ENCODE measurements at places on chromosomes 3 and 15.
A peak's percentile ranks its signal among the peaks of the same experiment; 100 is the strongest.

DNA sequence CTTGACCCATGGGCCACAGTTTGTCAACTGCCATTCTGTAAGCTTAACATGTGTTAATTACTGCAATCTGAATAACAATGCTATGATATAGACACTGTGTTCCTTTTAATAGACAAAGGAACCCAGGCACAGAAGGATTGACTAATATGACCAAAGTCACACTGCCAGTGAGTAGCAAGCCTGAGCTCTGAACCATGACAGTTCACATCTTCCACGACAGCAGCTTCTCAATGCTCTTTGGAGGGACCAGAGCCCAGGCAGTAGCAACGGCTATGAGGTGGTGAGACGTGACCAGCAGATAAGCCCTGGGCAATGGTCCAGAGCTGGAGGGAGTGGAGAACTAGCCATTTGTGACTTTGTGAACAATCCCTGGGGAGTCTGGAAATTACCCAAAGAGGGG lies 19.4 kb downstream of the CA12 start:
- H3K27me3 ChIP-seq: no peaks in the 10 kb centered on the region
- H3K4me3 ChIP-seq: no peak overlapping the region
- H3K27ac ChIP-seq: no peak overlapping the region
- no peak for DNase-seq
- H3K36me3 ChIP-seq: no peaks in the 10 kb centered on the region
- no peaks in the 10 kb centered on the region for H3K4me1 ChIP-seq

- no peaks in the 10 kb centered on the region for H3K4me1 ChIP-seq
- DNase-seq: no peak
- H3K27me3 ChIP-seq: no peaks in the 10 kb centered on the region
- H3K27ac ChIP-seq: no peak overlapping the region
- no peaks in the 10 kb centered on the region for H3K36me3 ChIP-seq
Measured at GRCh38 chr3:64970634-64971033, 282.8 kb upstream of the ADAMTS9 start.

GRCh38 chr3:87627316-87627715 lies 350.9 kb upstream of the POU1F1 start:
- no peak for DNase-seq
- H3K27ac ChIP-seq: no peak overlapping the region

DNA sequence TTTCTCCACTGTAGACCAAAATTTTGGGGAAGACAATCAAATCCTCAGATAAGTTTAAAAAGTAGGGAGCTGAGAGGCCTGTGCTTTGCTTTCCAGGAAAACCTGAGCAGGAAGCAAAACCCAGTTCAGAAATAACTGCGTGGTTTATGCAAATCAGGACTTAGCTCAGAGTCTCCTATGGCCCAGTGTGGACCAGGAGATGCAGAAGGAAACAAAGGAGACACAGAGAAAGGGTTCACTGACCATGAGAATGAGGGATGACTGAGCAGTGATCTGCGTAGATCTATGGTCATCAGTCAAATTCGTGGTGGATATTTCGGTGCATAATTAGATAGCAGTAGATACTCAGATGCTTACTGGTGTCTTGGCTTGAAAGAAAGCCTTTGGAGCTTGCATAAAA lies 196.6 kb downstream of the TPRG1 start:
- H3K27ac ChIP-seq: no peak overlapping the region
- H3K4me3 ChIP-seq: no peak overlapping the region
- peaks cover 5% of the 10 kb centered on the region for H3K4me1 ChIP-seq
- no peaks in the 10 kb centered on the region for H3K27me3 ChIP-seq
- no peaks in the 10 kb centered on the region for H3K36me3 ChIP-seq

DNA sequence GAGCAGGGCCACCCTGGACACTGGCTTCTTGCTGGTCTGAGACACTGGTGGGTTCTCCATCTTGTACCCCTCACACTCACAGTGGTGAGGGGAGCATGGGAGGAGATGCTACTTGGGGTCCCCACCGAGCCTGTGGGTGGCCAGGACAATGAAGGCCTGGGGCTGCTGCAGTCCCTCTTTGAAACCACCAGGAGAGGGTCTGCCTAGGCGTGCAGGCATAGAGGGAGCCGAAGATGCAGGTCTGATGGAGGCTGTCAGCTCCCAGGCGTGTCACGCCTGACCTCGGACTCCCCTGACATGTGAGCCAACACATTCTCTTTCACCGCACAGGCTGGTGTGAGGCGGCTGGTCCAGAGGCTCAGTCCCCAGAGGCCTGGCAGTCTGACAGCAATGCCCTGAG lies 39.1 kb downstream of the NIPA2 start:
- H3K4me1 ChIP-seq: no peaks in the 10 kb centered on the region
- H3K27me3 ChIP-seq: no peaks in the 10 kb centered on the region
- no peak overlapping the region for H3K4me3 ChIP-seq
- DNase-seq: no peak
- H3K27ac ChIP-seq: no peak overlapping the region

GRCh38 chr3:150064971-150065370 lies 94.3 kb upstream of the PFN2 start:
- no peak overlapping the region for H3K27ac ChIP-seq
- H3K4me1 ChIP-seq: no peaks in the 10 kb centered on the region

- no peaks in the 10 kb centered on the region for H3K27me3 ChIP-seq
- no peak overlapping the region for H3K27ac ChIP-seq
- no peaks in the 10 kb centered on the region for H3K36me3 ChIP-seq
- H3K4me1 ChIP-seq: no peaks in the 10 kb centered on the region
- no peak overlapping the region for H3K4me3 ChIP-seq
Measured at GRCh38 chr3:155753038-155753639, 8.3 kb upstream of the PLCH1 start.

- no peak overlapping the region for H3K4me3 ChIP-seq
- no peaks in the 10 kb centered on the region for H3K36me3 ChIP-seq
- no peaks in the 10 kb centered on the region for H3K27me3 ChIP-seq
- H3K4me1 ChIP-seq: peaks cover 5% of the 10 kb centered on the region
Measured at GRCh38 chr3:69276884-69277283, 109.0 kb downstream of the FRMD4B start.

GRCh38 chr15:66730168-66731021 lies 28.4 kb downstream of the SMAD6 start:
- no peaks in the 10 kb centered on the region for H3K27me3 ChIP-seq
- no peaks in the 10 kb centered on the region for H3K4me1 ChIP-seq
- H3K4me3 ChIP-seq: no peak overlapping the region

DNA sequence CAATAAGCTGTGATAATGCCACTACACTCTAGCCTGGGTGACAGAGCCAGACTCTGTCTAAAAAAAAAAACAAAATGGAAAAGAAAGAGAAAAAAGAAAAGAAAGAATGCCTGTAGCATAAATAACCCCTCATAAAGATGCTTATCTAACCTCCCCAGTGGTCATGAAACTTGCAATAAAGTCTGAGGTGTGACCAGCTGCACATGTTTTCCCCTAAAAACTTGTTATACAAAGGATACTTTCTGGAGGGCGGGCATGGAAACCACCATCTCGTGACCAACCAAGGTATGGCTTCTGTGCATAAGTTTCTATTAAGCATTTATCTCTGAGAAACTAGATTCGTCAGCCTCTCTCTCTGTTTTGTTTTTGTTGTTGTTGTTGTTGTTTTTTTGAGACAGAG lies 21.8 kb downstream of the CCDC32 start:
- H3K36me3 ChIP-seq: no peaks in the 10 kb centered on the region
- peak overlapping the region; percentile 91 for H3K27ac ChIP-seq
- no peak overlapping the region for H3K4me3 ChIP-seq
- peak; percentile 80 for DNase-seq
- H3K4me1 ChIP-seq: peaks cover 63% of the 10 kb centered on the region

DNA sequence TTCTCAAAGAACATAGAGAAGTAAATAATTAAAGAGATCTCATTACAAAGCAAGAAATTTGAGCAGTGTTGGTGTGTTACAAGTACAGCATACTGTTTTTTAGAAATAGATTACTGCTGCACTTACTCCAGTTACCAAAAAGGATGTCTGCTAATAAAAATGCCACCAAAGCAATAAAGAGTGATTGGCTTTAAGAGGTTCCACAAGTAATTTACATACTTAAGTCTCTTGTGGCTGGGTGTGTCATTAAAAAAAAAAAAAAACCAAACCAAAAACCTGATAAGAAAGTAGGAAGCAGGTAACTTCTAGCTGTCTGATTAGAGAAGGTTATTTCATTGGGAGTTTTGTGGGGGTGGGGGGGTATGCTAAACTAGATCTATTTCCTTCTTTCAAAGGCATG lies 15.2 kb downstream of the RAB11A start:
- H3K4me1 ChIP-seq: 0 out of 2 replicates have a peak, but pooled peaks cover 14% of the 10 kb centered on the region
- H3K36me3 ChIP-seq: peaks cover 6% of the 10 kb centered on the region
- H3K27me3 ChIP-seq: no peaks in the 10 kb centered on the region
- DNase-seq: no peak

DNA sequence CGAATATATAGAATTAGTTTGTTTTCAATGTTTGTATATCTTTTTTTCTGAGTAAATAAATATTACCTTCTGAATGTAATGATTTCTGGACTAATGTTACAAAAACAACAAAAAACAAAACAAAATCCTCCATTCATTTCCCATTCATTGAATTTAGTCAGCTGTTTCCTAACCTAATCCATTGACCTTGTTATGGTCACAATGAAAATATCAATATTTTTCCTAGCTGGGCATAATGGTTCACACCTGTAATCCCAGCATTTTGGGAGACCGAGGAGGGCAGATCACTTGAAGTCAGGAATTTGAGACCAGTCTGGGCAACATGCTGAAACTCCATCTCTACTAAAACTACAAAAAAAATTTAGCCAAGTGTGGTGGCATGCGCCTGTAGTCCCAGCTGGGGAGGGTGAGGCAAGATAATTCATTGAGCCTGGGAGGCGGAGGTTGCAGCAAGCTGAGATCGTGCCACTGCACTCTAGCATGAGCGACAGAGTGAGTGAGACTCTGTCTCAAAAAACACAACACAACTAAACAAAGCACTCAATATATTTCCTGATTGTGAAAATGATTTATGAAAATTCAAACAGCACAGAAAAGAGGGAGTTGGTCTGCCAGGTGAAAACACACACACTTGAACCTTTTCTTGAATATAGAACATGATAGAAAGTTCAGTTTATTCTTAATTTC lies 23.0 kb upstream of the PLSCR4 start:
- H3K36me3 ChIP-seq: no peaks in the 10 kb centered on the region
- no peak overlapping the region for H3K27ac ChIP-seq
- H3K27me3 ChIP-seq: no peaks in the 10 kb centered on the region
- no peaks in the 10 kb centered on the region for H3K4me1 ChIP-seq

DNA sequence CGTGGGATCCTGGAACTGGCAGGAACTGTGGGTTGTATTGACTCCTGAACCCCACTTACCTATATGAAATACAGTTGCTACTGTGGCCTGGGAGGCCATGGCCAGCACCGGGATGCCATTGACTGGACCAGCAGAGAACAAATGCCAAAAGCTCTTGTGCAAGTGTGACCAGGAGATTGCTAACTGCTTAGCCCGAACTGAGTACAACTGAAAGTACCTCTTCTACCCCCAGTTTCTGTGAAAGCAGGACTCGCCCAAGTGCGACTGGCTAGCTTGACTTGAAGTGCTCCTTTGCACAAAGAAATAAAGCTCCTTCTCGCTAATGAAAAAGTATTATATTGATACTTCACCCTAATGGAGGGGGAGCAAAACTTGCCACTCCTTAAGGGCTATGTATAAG lies 101.3 kb upstream of the ATP11B start:
- no peaks in the 10 kb centered on the region for H3K27me3 ChIP-seq
- no peak overlapping the region for H3K4me3 ChIP-seq
- H3K36me3 ChIP-seq: no peaks in the 10 kb centered on the region

- H3K4me1 ChIP-seq: no peaks in the 10 kb centered on the region
- no peak overlapping the region for H3K4me3 ChIP-seq
- DNase-seq: no peak
- H3K36me3 ChIP-seq: no peaks in the 10 kb centered on the region
- H3K27me3 ChIP-seq: 0 out of 2 replicates have a peak, but pooled peaks cover 3% of the 10 kb centered on the region
- H3K27ac ChIP-seq: no peak overlapping the region
Measured at GRCh38 chr3:14283813-14284438, 105.3 kb downstream of the LSM3 start.

DNA sequence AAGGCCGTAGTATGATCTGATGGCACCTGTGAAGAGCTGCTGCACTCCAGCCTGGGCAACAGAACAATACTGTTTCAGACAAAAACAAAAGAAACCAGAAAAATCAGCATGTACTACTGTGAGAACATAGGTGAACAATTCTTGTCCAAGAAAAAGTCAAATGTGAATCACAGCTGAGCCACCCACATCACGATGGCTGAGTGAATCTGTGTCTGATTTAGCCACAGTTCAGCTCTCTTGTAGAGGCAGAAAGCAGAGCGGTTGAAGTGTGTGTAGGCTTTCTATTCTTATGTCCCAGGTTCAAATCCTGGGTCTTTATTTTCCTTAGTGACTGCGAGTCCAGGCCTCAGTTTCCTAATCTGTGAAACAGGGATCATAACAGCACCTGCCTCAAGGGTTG lies 4.4 kb upstream of the FURIN start:
- H3K4me1 ChIP-seq: no peaks in the 10 kb centered on the region
- DNase-seq: no peak
- no peak overlapping the region for H3K27ac ChIP-seq
- no peak overlapping the region for H3K4me3 ChIP-seq

DNA sequence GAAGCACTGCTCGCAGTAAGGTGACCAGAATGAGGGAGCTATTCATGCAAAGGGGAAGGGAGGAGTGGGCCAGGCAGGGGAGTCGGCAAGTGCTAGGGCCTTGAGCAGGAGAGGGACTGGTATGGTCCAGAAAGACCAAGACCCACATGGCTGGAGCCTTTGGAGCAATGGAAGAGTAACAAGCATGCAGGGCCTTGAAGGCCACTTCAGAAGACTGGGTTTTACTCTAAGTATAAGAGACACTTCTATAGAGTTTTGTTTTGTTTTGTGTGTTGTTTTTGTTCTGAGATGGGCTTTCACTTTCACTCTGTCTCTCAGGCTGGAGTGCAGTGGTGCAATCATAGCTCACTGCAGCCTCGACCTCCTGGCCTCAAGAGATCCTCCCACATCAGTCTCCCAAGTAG lies 42.0 kb downstream of the BFSP2 start:
- peak overlapping the region; percentile 55 for H3K4me3 ChIP-seq
- DNase-seq: peak; percentile 61
- peaks cover 50% of the 10 kb centered on the region for H3K4me1 ChIP-seq
- no peaks in the 10 kb centered on the region for H3K27me3 ChIP-seq

DNA sequence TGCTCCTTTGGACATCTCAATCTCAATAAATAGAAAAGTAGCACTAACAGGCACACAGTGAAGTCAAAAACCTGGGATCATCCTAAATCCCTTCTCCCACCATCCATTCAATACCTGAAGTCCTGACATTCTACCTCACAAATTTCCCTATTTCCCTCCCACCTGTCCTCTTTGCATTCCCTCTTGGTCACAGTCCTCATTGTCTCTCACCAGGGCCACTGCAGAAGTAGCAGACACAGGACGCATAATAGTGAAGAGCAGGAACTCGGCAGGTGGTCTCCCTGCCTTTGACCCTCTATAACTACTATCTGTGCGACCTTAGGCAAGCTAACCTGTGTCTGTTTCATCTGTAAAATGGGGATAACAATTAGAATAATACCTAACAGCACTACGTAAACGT lies 2.3 kb downstream of the THOC7 start:
- H3K36me3 ChIP-seq: no peaks in the 10 kb centered on the region
- no peak overlapping the region for H3K4me3 ChIP-seq
- no peak for DNase-seq
- H3K4me1 ChIP-seq: peaks cover 13% of the 10 kb centered on the region
- no peak overlapping the region for H3K27ac ChIP-seq

- no peak overlapping the region for H3K27ac ChIP-seq
- no peaks in the 10 kb centered on the region for H3K4me1 ChIP-seq
- no peak overlapping the region for H3K4me3 ChIP-seq
- no peak for DNase-seq
- no peaks in the 10 kb centered on the region for H3K27me3 ChIP-seq
Measured at GRCh38 chr15:44009038-44009437, 182.2 kb downstream of the WDR76 start.

Data from MM.1S (cell line).